AG08395 (cell line): ENCODE measurements at places on chromosomes 13 and 19.

DNA sequence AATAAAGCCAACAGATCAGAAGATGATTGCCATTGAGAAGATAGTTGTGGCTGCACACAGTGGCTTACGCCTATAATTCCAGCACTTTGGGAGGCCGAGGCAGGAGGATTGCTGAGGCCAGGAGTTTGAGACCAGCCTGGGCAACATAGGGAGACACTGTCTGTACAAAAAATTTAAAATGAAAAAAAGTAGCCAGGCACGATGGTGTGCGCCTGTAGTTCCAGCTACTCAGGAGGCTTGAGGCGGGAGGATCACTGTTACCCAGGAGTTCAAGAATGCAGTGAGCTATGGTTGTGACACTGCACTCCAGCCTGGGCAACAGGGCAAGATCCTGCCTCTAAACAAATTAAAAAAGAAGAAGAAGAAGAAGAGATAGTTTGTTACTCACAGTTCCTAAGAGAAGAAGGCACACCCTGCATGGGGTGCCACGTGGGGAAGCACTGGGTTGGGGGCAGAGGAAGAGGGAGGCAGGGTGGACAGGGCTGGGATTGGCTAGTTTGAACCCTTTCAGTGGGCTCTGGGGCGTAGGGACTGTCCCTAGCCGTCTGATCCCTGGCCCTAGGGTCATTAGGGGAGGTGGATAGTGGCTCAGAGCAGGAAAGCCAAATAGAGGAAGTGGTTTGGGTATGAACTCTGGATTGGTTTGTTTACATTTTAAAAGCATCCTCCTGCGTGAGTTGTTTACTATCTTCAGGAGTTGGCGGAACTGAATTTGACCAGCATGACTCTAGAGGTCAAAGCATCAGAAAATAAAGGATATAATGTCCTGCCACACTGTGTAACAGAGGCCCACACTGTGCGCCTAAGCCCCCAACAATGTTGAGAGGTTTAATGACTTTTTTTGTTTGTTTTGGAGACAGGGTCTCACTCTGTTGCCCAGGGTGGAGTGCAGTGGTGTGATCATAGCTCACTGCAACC is 60.5 kb upstream of the MEDAG start:
- DNase-seq: no peak

DNA sequence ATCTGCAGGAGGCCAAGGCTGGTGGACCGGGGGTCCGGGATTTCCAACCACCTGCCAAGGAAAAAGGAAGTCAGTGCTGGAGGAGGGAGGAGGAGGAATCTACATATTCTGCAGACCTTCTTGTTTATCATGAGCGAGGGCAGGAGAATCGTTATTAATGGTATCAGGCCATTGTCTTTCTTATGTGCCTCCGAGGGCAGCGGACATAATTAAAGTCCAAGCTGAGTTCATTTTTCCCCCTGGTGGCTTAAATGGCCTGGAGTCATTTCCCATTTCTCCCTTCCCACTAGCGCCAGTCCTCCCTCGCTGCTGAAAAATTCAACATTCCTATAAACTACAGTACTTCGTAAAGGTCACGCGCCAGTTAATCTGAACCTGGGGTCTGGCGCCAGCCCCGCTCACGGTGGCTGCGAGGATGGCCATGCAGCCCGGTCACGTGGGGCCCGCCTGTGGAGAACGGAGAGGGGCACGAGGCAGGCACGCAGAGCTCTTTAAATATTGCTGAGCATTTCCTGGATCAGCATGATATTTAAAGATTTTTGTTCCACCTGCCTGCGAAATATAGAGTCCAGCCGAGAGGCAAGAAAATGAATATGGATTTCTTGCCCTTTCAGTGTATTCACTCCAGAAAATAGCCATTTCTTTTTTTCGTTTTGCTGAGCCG is 85.2 kb upstream of the PCDH8 start:
- no peak for DNase-seq

DNA sequence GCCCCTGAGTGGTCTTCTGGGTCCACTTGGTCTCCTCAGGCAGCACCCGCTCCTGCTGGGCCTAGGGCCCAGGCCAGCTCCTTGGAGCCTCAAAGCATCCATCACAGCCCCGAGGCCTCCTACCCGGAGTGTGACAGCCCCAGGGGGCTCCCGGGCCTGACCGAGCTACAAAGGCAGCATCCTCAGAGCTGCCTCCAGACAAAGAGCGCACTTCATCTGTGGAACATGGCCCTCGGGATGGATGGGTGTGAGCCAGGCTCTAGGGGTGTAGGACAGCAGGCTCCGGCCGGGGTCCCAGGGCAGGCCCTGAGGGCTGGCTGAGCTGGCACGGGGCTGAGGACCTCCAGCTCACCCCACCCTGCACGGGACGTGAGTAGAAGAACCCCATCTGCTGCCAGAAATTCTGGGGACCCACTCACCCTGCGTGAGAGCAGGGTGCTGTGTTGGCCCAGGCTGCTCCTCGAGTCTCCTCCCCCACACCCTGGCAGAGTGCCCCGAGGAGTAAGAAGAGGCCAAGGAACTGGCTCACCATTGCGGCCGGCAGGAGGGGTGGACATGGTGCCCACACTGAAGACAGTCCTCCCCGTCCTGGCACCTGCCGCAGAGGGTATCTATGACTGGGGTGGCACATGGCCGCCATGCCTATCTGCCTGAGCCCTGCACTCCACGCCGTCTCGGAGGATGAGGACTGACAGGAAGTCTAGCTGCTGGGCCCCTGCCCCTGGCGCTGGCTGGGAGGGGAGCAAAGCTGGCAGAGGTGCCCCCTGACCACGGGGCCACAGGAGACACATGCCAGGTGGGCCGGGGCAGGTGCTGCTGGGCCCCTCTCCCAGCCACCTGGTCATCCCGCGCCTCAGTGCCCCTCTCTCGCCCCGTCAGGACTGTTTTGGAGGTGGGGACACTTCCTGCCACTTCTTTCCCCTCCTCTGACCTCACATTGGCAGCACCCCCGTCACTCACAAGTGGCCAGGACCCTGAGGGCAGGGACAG is 22.3 kb downstream of the CEBPG start:
- peak; percentile 82 for DNase-seq

- no peak for DNase-seq
Observed at GRCh38 chr19:19205416-19206410, 2.5 kb upstream of the NR2C2AP start.

- DNase-seq: no peak
Observed at GRCh38 chr13:77310161-77310560, 16.7 kb downstream of the MYCBP2 start.

DNA sequence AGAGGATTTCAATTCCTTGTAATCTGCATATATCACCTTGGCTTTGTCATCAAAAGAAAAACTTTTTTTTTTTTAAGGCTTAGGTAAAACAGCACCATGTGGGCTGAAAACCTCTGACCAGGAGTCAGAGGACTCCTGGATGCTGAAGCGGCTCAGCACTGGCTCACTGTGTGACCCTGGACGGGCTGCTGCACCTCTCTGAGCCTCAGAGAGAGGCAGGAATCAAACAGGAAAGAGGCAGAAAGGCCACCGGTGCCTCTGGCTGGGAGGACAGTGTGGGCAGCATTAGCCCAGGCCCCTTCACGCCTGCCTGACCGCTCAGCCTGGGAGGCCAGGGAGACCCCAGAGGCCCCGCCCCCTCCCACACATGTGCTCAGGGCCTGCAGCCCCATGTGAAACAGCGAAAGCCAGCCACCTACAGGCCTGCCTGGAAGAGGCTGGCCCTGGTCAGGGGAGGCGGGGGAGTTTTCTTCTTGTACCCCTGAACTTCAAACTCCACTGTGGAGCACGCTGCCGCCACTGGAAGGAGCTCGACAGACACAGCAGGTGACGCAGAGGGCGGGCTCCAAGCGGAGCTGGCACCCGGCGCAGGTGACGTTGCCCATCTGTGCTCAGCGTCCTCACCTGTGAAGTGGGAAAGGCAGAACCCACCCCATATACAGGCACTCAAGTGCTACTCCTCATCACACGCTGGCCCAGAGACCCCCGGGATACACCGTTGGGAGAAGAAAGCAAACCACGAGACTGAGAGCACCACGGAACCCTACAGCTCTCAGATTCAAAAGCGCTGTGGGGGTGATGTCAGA is 39.7 kb downstream of the MLLT1 start:
- no peak for DNase-seq

- peak; percentile 95 for DNase-seq
Observed at GRCh38 chr19:2540646-2541454, 64.9 kb downstream of the GADD45B start.

DNA sequence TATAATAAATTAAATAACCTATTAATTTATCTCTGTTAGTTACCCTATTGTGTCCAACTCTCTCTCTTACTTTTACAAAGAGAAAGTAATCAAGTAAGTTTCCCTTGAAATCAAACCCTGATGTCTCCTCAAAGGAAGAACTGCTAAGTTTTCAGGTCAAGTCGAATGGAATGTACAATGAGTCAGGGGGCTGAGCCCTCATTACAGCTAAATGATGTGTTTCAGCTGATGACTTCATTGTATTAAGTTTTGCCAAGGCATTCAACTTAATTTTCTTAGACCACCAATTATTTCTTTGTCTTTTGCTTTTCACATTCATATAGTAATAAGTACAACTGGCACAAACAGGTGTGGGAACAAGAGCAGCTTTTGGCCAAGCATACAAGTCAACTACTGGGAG is 54.7 kb upstream of the DCT start:
- DNase-seq: no peak

DNA sequence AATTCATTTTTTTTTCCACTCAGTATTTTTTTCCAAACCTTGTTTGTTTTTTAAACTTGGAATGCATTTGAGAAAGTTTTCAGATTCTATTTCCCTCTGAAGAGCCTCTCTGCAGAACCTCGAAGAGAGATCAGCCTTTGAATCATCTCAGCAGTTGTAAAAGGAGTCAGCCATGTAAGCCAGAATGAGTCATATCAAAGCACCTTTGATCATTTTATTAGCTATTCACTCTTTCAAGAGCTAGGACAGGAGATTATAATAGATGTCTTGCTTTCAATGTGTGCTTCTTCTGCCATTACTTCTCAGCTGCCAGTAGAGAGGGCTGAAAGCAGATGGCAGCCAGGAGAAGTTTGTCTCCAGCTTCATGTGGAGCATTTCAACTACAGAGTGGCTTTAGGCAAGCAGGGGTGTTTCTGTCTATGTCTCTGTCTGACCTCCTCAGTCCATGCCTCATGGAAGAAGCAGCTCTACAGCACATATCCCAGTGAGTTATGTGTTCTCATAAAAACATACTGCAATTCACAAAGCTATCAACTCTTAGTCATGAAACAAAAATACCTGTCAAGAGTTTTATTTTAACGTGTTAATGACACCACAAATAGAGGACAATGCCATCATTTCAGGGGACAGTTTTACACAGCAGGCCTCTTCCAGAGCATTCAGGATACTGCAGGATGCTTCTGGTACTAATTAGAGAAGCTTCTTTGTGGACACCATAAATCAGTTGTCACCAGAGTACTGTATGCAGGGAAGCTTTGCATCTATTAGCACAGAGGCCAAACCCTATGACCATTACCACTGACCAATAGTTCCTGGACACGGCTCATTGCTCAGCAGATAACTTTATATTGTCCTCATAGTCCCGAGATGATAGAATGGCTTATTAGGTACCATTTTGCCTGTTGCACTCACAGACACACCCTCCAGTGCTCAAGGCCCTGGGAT is 94.3 kb downstream of the NHLRC3 start:
- no peak for DNase-seq

GRCh38 chr19:41734156-41734555 is 21.2 kb upstream of the CEACAM6 start:
- DNase-seq: no peak

GRCh38 chr13:74871369-74872070 is 610.4 kb downstream of the TBC1D4 start:
- DNase-seq: no peak

DNA sequence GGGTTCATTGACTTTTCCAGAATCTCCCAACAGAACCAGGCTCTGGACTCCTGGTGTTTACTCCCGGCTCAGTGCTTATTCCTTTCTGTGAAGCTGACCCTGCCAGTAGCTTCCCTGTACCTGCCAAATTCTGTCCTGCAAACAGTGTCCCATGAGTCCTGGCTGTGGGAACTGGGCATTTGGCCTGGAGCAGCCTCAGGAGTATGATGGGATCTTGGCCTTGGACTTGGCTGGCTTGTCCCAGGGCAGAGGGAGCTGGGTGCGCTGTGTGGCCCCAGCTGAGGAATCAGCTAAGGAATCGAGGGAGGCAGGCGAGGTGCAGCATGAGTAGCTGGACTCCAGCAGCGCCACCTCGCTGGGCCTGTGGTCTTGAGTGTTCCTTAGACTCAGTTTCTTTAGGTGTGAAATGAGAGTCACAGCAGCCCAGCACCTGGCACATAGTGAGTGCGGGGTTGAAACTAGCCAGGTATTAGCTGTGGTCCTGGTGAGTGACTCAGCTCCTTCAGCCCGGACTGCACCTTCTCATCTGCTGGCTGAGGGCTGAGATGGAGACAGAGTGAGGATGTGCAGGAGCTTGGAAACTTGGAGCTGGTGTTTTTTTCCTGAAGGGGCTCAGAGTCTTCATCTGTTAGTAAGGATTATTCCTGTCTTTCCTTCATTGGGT is 10.4 kb downstream of the CLASRP start:
- no peak for DNase-seq

DNA sequence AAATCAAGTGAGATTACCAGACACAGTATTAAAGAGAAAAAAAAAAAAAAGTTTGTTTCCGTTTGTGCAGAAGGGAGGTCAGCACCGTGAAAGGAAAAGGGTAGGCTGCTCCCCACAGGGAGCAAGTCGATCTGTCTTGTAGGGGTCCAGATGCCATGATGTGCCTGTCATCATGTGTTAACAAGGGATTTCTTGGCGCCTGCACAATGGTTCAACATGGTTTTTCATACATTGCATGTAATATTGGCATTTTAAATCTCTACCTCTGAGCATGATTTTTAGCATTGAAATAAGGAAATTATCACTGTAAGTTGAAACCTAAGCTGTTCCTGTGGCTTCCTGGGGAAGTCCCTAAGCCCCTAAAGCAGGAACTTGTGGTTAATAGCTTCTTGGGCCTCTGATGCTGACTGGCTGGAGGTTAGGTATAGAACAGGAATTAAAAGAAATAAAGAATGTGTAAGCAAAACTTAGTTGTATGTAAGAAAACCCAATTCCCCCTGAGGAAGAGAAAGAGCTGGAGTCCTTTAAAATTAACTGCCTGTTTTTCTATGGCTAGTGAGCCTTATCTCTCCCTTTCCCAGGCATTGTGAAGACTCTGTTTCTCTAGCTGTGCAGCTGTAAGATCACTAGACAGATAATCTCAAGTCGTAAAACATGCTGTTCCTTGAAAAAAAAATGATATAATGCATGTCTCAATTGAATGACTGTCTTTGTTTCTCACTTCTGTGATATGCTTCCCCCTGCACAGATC is 7.4 kb upstream of the FCGBP start:
- DNase-seq: no peak

- no peak for DNase-seq
Observed at GRCh38 chr19:14655726-14656125, 18.9 kb downstream of the ADGRE3 start.

GRCh38 chr19:2478756-2479555 is 3.0 kb downstream of the GADD45B start:
- DNase-seq: no peak

- DNase-seq: no peak
Observed at GRCh38 chr19:9009935-9010651, at the start of gene MUC16. Gene MUC16 (minus strand): TSS chr19:9010409.

- DNase-seq: no peak
Observed at GRCh38 chr13:64910096-64910495, 2320.0 kb downstream of the PCDH9 start.
